D341Med (cell line): ENCODE measurements at places on chromosomes 7 and 10.

GRCh38 chr7:92306153-92306552 lies 60.4 kb downstream of the ANKIB1 start:
- no peak for DNase-seq

GRCh38 chr7:3959364-3959763 lies 658.3 kb downstream of the SDK1 start:
- DNase-seq: no peak

- DNase-seq: no peak
These were observed 70.8 kb upstream of the ASAH2 start for GRCh38 chr10:50322077-50322476.

DNA sequence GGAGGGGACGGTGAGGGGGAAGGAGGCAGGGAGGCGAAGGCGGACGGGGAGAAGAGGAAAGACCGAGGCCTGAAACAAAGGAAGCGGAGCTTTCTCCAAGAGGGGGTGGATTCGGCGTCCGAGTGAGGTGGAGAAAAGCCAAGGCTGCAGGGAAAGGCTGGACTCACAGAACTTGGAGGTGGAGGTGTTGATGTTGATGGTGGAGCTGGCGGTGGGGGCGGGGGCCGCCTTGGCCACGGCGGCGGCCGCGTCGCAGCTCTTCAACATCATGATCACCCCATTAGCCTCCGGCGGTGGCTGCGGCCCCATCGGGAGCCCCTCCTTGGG lies 578 bp downstream of the CACUL1 start:
- DNase-seq: peak; percentile 50

GRCh38 chr7:90536449-90536848 lies 59.7 kb upstream of the CDK14 start:
- DNase-seq: no peak

- no peak for DNase-seq
These were observed 80.3 kb downstream of the KLF6 start for GRCh38 chr10:3704565-3705325.

GRCh38 chr10:61904733-61905725 lies 3.5 kb downstream of the ARID5B start:
- DNase-seq: no peak

DNA sequence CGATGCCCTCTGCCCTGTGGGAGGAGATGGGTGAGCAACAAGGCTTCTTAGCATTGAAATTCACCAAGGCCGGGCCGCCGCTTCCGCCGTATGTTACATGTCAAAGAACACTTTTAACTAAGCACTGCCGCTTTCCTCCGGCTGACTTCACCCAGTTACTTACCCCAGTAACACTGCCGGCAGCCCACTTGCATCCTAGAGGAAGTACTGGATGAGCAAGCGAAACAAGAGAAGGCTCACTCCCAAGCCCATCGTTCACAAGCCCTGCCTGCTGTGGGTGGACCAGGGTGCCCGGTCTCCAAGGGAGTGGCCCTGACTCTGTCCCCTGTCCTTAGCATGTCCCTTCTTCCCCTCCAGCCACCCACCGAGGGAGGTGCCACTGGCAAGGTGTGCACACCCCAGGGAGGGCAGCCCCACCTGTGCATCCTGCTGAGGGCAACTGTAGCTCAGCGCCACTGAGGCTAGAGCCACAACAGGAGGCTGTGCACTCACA lies 73.1 kb upstream of the EBF3 start:
- DNase-seq: no peak

- DNase-seq: no peak
These were observed at the start of gene SUN1 for GRCh38 chr7:832167-832967. SUN1 (plus strand) TSS chr7:832476; CDS start chr7:832525, 49 bp downstream.

GRCh38 chr7:74443543-74444247 lies 10.0 kb upstream of the GTF2IRD1 start:
- no peak for DNase-seq

DNA sequence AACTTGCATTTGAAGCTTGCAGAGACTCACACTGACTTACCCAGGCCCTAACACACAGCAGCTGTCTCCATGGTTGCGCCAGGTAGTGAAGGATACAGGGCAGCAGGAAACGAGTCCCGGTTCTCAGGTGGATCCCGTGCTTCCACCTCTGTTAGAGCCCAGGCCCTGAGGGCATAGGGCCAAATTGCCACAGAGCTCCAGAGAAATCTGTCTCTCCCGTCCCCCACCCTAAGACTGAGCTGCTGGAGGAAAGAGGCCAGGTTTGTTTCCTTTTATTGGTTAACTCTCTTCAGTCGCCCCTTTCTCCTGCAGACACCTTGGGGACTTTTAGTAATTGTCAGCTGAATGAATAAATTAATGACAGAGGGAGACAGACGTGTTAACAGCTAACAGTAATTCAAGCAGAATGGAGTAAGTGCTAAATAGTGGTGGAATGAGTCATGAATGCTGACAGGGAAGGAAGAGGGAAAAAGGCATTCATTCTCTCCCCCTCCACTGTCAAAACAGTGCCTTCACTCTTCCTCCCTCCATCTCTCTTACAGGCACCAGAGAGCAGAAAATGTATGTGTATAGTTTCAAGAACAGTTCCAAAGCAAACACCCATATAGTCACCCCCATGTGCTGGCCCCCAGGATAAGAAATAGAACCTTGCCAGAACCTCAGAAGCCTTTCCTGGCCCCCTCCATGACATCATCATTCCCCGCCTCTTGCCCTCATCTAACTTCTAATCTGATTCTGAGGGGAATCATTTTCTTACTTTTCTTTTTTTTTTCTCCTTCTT lies 16.8 kb upstream of the DLG5 start:
- no peak for DNase-seq

- DNase-seq: no peak
These were observed 276.8 kb downstream of the MTERF1 start for GRCh38 chr7:91603707-91604106.

DNA sequence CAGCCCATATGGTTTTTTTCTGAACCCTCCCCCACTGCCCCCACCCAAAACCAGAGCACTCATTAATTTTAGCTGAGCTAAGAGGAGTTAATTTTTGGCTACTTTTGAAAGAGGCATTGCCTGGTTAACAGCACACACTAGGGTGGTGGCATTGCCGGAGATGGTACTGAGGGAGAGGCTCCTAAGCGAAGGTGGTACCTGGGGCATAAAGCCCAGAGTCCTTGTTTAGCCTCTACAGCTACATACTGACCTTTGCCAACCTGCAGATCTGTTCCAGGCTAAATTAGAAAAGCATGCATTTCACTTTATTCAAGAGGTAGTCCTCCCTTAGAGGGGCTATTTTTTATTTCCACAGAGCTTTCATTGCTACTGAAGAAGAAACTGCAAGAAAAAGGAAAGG lies 172.8 kb upstream of the AGK start:
- no peak for DNase-seq

GRCh38 chr7:85882335-85882734 lies 695.5 kb upstream of the SEMA3D start:
- no peak for DNase-seq

DNA sequence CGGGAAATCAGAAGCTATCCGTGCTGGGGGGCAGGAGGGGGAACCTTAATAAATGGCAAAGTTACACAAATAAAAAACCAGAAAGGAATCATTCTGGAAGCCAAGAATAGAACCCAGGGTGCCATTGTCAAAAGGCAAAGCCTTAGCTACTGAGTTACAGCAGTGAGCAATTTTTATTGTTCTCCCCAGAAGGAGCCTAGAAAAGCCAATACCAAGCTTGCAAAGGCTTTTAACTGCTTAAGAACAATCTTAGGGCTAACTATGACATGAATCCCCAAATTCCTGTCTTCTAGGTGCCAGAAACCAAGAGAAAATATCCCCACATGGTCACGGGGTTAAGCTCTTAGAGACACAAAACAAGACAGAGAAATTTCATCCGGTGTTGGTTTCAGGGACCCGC lies 482.7 kb downstream of the CCSER2 start:
- DNase-seq: no peak

DNA sequence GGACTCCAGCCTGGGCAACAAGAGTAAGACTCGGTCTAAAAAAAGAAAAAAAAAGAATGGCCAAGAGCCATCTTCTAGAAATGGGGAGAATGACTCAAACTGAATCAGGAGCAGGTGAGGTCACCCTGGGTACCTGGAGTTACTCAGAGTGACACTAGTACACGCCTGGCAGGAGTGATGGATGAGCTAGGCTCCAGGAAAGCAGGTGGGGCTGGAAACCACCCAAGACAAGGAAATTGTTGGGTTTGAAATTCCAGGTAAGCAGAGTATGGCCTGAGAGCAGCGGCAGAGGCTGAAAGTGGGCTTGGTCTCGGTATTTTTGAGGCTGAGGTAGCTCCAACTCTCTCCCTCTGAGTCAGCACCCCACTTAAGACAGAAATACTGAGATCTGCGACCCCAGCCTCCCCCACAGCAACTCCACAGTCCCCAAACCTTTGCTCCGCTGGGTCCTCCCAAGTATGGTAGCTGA lies 18.5 kb downstream of the DDIT4 start:
- peak; percentile 10 for DNase-seq

DNA sequence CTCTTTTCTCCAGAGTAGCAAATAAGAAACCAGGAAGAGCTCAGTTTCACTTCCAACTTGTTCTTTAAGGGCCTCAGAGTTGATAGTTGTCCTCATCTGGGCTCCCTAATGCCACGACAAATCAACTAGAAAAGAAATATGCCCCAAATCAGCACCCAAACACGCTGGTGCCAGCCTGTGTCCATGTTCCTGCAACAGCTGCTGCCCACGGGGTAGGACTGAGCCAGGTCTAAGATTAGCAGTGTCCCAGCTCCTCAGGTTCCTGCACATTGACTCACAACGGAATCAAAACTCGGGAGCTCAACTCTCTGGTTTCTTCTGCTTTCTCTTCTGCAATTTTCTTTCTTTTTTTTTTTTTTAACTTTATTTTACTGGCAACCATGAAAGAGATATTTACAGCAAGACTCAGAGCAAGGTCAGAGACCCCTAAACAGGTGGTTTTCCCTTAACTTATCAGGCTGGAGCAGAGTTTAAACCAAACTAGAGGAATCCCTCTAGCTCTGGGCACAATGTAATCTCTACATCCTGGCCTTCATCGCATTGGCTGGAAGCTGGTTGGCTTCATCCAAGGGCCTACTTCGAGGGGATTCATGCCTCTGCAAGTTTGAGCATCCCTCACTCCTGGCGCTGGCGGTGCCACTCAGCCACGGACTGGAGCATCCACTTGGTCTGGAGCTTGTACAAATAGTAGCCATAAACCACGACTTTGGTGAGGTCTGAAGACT lies 126.1 kb downstream of the PFKFB3 start:
- no peak for DNase-seq

GRCh38 chr7:75866489-75867389 lies 12.1 kb upstream of the RHBDD2 start:
- peak; percentile 80 for DNase-seq

GRCh38 chr7:78490524-78490923 lies 692.0 kb downstream of the PHTF2 start:
- DNase-seq: no peak

GRCh38 chr7:156764016-156764669 lies 123.6 kb downstream of the RNF32 start:
- peak; percentile 86 for DNase-seq

DNA sequence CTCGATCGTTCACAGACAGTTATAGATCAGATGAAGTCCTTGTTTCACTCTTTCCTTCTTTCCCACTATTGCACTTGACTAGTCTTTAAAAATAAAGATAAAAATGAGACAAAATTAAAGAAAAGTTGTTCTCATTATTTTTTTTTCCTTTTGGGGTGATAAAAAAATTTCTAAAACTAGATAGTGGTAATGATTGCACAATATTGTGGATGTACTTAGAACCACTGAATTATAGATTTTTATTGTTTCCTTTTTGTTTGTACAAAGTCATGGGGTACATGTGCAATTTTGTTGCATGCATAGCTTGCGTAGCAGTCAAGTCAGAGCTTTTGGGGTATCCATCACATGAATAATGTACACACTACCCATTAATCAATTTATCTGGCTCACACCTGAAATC lies 97.3 kb downstream of the PHTF2 start:
- no peak for DNase-seq

DNA sequence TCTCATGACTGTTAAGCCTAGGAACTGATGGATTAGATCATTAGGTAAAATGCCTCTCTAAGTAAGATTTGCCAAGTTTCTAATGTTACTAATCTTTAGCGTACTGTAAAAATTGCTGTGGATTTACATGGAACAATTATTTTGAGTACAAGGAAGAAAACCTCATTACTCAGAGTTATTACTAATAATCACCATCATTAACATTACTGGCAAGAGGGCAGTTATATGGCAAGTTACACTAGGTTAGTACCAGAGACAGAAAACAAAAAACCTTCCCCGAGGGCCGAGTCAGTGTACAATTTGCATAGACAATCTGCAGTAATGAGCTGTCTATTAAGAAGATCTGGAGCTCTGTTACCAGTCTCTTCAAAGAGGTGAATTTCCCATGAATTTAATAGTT lies 775.6 kb downstream of the GATA3 start:
- no peak for DNase-seq

- DNase-seq: no peak
These were observed 172.0 kb downstream of the MAD1L1 start for GRCh38 chr7:2060701-2061100.

GRCh38 chr7:129431911-129432643 lies 2.2 kb upstream of the STRIP2 start:
- DNase-seq: no peak

GRCh38 chr10:88831709-88832108 lies 19.9 kb downstream of the ANKRD22 start:
- DNase-seq: no peak

DNA sequence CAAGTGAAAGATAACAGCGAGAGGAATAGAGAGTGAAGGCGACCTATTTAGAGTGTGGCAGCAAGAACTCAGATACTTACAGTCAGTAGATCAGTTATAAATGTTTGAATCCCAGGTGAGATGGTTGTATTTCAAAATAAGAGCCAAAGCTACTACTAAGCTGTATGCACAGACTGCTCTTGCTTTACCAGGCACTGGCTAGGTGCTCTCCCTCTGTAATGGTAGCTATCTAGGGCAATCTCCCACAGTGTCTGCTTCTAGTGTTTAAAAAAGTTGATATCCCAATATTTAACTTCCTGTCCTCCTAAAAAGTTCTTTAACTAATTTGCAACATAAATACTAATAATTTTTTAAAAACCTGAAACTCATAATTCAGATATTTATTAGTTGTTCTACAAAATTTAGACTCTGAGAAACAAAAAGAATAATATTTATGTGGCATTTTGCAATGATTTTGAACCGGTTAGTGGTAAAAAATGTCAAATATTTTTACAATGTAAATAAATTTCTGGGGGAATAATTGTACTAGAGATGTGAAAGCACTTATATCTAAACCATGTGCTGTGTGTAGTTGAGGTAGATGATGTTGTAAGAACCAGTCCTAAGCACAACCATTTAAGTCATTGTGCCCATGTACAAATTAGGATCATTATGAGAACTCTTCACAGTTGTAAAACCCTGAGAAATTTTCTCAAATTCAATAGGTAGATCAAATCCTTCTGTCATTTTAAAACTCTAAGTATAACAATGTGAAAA lies 349.3 kb upstream of the SEMA3D start:
- no peak for DNase-seq

GRCh38 chr10:128560993-128561392 lies 434.8 kb upstream of the MKI67 start:
- no peak for DNase-seq

DNA sequence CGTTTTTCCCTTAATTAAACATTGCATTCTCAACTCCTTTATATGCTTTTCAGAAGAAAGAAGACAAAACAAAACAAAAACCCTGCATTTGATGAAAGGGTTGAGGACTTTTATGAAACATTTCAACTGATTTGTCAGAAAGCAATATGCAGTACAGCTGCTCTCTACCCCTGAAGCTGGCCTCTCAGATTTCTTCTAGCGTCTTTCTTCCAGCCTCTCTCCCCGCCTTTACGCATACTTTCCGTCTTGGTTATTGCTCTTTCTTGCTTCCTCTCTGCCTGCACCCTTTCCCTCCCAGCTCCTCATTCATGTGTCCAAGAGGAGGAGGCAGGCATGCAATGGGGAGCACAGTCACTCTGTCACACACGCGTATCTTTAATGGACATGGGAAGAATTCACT lies 91.0 kb upstream of the COL1A2 start:
- no peak for DNase-seq

- no peak for DNase-seq
These were observed 148.0 kb downstream of the GALNT11 start for GRCh38 chr7:152173372-152174070.
